Amniotic epithelial cell (primary cell): ENCODE measurements at places on chromosomes 16 and 17.

GRCh38 chr17:83080579-83080857 is 1.1 kb downstream of the METRNL start:
- no peak for DNase-seq

DNA sequence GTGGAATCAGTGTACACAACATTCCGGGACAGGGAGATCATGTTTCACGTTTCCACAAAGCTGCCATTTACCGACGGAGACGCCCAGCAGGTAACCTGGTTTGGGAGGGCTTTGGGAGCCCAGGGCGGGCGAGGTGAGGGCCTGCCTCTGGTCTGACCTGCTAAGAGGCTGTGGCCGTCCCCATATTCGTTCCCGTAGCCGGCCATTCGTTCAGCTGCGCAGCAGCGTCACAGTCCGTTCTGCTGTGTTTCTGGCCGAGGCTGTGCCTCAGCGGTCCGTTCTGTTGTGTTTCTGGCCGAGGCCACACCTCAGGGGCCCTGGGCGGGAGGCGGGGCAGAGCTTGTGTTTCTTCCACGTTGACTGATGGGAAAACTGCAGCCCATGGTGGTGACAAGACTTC is 68.0 kb downstream of the OR1D5 start:
- no peak for DNase-seq

DNA sequence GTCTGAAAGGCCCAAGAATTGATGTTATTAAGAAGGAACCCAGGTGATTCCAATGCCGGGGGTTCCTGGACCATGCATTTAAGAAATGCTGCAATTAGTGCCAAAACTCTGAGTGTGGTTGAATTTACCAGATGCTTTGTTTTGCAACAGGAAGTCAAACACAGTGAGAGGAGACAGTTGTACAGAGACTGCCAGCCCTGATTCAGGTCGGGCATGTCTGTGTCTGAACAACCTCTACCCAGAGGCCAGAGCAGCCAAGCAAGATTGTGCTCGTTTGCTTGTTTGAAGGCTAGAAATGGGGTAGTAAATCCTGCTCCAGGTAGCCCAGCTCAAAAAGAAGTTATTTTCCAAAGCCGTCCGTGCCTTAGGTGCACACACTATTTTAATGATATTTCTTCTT is 412.4 kb upstream of the ERCC4 start:
- DNase-seq: no peak

DNA sequence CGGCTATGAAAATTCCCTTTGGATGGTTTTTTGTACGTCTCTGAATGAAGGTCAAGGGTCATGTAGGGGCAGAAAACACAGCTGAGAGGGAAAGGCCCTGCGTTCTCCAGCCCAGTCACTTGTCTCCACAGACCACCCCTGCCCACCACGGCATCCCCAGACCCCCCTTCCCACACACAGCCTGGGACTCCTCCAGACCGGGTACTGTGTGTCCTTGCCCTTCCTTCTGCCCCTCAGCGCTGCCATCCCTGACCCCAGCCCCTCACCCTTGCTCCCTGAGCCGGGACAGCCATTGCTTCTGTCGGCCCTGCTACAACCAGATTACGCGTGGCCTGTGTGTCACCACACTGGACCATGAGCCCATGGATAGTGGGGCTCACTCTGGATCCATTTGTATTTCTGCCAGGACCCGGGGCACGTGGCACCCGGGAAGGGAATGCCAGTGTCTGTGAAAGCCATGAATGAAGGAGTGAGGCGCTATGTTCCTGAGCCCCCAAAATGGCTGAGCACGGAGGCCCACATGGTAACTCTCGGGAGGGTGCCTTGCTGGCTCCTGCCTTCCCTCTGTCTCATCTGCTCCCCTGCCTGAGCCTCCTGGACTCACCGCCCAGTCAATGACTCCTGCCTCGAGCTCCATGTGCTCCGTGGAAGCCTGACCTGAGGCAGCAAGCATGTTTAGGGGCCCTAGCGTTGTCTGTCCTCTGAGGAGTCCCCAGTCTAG is 139.1 kb upstream of the FOXF1 start:
- no peak for DNase-seq

DNA sequence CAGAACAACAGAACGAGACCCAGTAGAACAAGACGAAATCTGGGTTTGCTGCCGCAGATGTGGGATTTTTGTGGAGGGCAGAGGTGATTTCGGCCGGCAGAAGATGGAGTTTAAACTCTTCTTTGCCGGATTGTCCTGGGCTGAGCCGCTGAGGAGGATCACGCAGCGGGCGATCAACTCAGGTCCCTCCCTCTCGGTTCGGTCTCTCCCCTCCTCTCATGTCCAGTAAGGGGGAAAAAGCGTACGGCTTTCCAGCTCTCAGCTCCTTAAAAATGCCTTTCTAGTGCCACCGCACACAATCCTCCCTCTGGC is 2.5 kb downstream of the PHF12 start:
- DNase-seq: peak; percentile 44

GRCh38 chr16:31876951-31877828 is 3.6 kb downstream of the ZNF267 start:
- peak; percentile 93 for DNase-seq

DNA sequence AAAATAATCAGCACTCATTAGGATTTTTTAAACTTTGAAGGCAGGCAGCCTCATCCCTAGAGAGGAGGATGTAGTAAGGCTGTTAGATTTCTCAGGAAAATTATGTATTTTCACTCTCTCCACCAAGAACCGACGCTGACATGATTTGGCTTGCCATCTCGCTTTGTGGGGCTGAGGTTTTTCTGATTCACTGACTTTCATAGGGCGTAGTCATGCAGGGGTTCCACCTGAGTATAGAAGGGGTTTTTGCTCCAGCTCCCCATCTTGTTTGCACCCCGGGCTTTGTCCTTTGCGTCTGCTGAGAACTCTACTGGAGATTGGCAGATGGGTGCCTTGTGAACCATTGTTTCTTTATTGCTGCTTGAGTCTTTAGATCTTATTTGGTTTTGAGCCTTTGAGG is 20.2 kb downstream of the TOM1L1 start:
- no peak for DNase-seq
